Activated T-cell treated with anti-CD3 and anti-CD28 coated beads, Interleukin-2, amount 50 U/mL, for 72 hours (primary cell): ENCODE measurements at places on chromosomes 3 and 15. TPM values are rescaled to one million over a fixed set of nuclear protein-coding genes. Genes with fewer than 3 reads are reported as not detected.

DNA sequence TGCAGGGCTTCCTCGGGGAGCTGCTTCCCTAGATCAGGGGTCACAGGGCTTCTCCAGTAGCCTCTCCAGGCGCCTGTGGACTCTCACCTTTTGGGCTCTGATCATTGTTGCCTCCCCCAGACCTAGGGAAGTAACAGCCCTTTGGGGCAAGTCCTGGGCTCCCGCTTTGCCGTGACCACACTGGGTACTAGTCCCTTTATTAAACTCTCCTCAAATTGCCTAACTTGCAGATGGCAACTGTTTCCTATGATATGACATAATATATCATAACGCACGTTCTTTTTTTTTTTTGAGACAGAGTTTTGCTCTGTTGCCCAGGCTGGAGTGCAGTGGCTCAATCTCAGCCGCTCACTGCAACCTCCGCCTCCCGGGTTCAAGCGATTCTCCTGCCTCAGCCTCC lies 17.9 kb upstream of the NRROS start:
- no peaks in the 10 kb centered on the region for H3K27me3 ChIP-seq
- H3K36me3 ChIP-seq: no peaks in the 10 kb centered on the region
- no peak for DNase-seq
- peaks cover 45% of the 10 kb centered on the region for H3K4me1 ChIP-seq

DNA sequence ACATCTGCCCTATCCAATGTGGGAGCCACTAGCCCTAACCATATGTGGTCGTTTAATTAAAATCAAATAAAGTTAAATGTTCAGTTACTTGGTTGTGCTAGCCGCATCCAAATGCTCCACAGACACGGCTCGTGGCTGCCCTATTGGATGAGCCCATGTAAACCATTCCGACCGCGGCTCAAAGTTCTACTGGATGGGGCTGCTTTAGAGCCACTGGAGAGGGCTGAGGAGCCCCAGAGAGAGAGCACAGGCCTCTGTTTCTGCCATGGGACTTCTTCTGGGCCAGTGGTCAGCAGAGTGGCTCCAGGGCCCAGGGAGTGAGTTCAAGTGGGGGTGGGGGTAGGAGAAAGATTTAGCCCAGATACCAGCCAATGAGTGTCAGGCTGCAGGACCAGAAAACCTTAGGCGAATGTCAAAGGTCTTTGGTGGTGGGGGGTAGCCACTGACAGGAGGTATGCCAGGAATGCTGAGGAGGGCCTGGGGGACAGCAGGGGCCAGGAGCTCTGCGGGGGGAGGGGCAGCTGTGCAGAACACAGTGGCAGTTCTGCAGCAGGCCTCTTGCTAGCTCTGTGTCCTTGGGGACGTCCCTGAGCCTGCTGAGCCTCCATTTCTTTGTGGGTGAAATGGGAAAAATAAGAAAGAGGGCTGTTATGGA lies 30.1 kb downstream of the SPSB4 start:
- H3K4me1 ChIP-seq: peaks cover 11% of the 10 kb centered on the region
- no peaks in the 10 kb centered on the region for H3K36me3 ChIP-seq
- DNase-seq: no peak
- H3K4me3 ChIP-seq: no peak overlapping the region

GRCh38 chr3:78645628-78646310 lies 1122.0 kb downstream of the ROBO1 start:
- DNase-seq: no peak
- no peaks in the 10 kb centered on the region for H3K4me1 ChIP-seq
- H3K4me3 ChIP-seq: no peak overlapping the region

DNA sequence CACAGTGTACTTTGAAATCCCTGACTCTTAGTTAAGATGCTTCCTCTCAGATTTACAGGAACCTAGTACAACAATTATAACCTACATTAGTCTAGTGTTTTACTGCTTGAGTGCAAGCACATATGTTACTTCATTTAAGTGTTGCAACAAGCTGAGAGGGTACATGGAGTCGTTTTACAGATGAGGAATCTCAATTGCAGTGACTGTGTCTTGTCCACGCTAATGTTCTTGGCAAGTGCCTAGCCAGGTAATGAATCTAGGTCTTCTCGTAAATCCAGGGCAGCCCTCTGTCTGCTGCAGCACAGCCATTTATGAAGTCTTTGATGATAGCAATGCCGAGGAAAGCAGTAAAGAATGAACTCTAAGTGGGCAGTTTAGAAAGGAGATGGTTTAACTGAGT lies 384.4 kb upstream of the ARPP21 start:
- DNase-seq: no peak
- no peaks in the 10 kb centered on the region for H3K27me3 ChIP-seq
- H3K4me1 ChIP-seq: no peaks in the 10 kb centered on the region
- H3K4me3 ChIP-seq: no peak overlapping the region
- H3K36me3 ChIP-seq: no peaks in the 10 kb centered on the region

DNA sequence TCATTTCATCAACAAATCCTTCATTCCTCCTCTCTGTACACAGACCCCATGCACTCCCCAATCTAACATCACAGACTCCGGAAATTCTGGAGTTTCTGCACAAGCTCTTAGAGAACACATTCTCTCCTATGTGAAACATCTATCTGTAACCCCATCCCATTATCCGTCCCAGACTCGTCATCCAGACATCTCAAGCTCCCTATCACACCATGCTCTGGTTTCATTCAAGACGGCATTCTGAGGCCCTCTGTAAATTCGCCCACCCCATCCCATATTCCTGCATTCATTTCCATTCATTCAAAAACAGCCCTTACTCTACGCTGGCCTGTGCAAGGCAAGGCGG lies 575 bp downstream of the LEO1 start:
- H3K27ac ChIP-seq: peak overlapping the region; percentile 98
- no peak for DNase-seq
- H3K27me3 ChIP-seq: no peaks in the 10 kb centered on the region
- H3K36me3 ChIP-seq: peaks cover 15% of the 10 kb centered on the region
- H3K4me1 ChIP-seq: peaks cover 37% of the 10 kb centered on the region

ZNF860 gene
- 0.14 TPM for total RNA-seq
